NCI-H69 (cell line): ENCODE measurements at places on chromosomes 2 and 18.
A peak's percentile ranks its signal among the peaks of the same experiment; 100 is the strongest.

DNA sequence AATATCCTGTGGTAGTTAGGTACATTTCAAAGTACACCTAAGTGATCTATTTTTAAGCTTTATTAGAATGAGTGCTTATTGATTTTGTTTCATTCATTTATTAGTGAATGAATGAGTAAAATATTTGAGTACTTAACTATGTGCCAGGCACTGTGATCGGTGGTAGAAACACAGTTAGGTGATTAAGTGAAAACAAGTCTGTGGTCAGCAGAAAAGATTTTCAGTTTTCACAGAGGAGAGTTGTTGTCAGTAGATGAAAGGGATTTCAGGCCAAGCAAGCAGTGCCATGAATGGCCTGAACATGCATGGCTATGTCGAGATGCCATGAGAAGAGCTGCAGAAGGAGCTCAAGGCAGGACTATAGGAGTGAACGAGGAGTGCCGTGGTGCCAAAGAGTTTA lies 85.9 kb downstream of the SPTBN1 start:
- no peak for DNase-seq

GRCh38 chr2:234623521-234623991 lies 126.7 kb upstream of the ARL4C start:
- DNase-seq = no peak

GRCh38 chr2:33891616-33892015 lies 292.5 kb upstream of the FAM98A start:
- no peak for DNase-seq

DNA sequence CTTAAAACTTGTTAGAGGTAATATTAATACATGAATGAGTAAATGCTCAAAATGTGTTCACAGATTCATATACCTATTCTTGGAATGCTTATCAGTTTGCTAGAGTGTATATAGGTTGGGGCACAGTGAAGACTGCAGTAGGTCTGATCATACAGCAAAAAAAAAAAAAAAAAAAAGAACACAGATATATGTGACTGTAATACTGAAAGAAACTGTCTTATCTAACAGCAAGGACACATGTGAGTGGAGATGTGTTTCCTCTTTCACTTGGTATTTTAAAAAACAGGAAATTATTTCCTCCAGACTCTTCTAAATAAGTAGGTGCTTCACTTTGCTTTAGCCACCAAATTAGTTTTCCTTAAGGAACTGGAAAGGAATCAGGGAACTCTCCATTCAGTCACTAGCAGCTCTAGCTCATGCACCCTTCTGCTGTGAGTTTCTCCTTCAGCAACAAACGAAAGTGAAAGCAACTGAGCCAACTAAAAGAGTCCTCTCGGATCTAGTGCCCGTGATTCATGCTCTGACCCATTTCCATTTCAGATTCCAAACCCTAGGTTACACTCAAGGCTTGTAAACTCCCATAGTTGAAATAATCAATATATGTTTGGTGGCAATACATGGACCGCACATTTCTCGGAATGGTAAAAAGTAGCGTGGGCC lies 98.5 kb downstream of the DSEL start:
- DNase-seq = no peak

DNA sequence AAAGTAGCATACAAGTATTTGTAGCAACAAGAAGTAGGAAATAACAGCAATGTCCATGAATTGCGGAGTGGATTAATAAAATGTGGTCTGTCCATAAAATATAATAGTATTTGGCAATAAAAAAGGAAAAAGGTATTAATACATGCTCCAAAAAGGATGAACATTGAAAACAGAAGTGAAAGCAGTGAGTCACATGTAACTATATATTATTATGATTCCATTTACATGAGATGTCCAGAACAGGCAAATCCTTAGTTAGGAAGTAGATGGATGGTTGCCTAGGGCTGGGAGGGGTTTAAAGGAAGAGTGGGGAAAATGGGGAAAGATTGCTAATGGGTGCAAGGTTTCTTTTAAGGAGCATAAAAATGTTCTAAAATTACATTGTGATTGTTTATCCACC lies 44.5 kb downstream of the CCDC74A start:
- no peak for DNase-seq

- peak; percentile 88 for DNase-seq
Measured at GRCh38 chr2:136305517-136306192, 187.7 kb upstream of the CXCR4 start.

DNA sequence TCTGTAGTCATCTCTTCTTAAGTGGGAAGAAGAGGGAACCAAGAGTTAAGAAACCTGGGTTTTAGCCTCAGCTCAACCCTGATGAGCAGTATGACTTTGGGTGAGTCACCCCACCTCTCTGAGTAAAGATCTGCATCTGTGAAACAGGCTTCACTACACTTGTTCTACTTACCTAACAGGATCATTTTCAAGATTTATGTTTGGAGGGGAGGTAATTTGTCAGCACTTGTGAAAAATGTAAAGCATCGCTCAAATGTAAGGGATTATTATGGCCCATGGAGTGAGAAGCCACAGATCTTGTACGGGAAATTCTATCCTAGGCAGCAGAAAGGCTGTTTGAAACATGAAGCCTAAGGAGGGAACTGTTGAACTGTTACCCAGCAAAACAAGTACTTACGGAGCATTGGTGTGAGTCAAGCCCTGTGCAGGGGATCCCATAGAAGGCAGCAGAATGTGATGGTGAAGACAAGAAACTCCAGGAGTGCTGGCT lies 160.6 kb downstream of the PRKCE start:
- DNase-seq = no peak

DNA sequence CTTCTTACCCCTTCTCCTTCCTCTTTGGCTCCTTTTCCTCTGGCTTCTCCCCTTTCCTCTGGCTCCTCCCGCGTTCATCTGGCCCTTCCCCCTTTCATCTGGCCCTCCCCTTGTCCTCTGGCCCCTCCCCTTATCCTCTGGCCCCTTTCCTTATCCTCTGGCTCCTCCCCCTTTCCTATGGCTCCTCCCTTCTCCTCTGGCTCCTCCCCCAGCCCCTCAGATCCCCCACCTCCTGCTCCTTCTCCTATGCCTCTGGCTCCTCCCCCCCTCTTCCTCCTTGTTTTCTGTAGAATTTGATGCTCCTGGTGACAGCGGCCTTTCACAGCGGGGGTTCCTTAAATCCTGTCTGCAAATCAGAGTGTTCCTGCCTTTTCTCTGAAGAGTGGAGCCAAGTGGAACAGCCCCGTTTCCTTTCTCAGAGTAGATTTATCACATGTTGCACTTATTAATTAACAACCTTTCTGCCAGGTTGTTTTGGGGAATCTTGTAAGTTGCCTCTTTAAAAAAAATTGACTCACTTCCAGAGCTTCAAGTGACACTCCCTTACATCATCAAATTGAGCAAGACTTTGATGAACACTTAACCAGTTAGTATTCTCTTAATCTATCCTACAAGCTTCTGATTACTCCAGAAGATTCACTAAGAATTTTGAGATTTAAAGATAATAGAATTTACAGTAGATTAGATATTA lies 27.9 kb downstream of the FABP1 start:
- DNase-seq = peak; percentile 1

GRCh38 chr2:151976945-151977353 lies 121.9 kb downstream of the CACNB4 start:
- DNase-seq = no peak

GRCh38 chr2:205682239-205682970 lies at the start of gene NRP2:
NRP2 (plus strand) TSS chr2:205682501; CDS start chr2:205683291, 790 bp downstream.
- peak; percentile 87 for DNase-seq

DNA sequence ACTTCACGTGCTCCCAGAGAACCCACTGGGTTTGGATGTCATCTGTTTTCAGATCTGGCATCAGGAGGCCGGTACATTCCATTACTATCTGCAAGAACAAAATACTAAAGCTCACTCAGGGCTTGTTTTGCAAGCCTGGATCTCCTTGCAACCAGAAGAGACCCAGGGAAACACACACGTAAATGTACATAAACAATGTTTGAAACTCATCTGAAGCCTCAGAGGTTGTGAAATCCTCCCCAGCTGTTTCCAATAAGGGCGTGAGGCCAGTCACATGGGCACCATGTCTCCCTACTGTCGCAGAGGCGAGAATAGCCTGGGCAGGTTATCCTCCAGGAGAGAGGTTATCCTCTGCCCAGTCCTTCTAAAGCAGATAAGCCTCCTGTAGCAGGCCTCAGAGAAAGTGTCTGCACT lies 186.9 kb downstream of the GFPT1 start:
- DNase-seq = no peak

GRCh38 chr18:40186677-40187076 lies 1768.4 kb upstream of the PIK3C3 start:
- no peak for DNase-seq

DNA sequence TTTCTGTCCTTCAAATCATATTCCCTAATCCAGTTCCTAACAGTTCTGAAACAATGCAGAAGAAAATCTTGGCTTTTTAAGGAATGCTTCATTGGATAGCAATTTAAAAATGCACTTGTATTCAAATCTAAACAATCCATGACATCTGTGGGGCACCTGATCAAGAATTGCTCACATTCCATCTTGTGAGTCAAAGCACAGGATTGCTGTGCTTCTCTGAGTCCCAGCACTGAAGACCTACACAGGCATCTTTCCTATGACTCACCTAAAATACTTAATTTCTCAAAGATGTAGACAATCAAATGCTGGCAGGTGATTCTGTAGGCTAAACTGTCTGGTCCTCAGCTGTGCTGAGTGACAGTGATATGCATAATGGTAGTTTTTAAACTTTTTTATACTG lies 10.1 kb upstream of the ATP8B1 start:
- DNase-seq = no peak
